H9 (cell line): ENCODE measurements at places on chromosomes 16 and 17. TPM values are rescaled to one million over a fixed set of nuclear protein-coding genes. Genes with fewer than 3 reads are reported as not detected.

- DNase-seq, result no peak
Measured at GRCh38 chr16:69049146-69049545, 56.3 kb upstream of the HAS3 start.

GRCh38 chr16:85422632-85423550 is 190.2 kb upstream of the GSE1 start:
- no peak for DNase-seq

GRCh38 chr16:17578981-17579874 is 108.5 kb upstream of the XYLT1 start:
- peak; percentile 89 for DNase-seq

GRCh38 chr16:84047206-84047605 is 4.6 kb upstream of the SLC38A8 start:
- no peak for DNase-seq

- DNase-seq, result no peak
Measured at GRCh38 chr17:80588702-80589383, 44.2 kb downstream of the RPTOR start.

GRCh38 chr16:48405907-48406306 is 20.7 kb upstream of the SIAH1 start:
- no peak for DNase-seq

- no peak for DNase-seq
Measured at GRCh38 chr16:85390511-85391174, 222.5 kb upstream of the GSE1 start.

- DNase-seq, result peak; percentile 46
Measured at GRCh38 chr16:8370374-8371270, 219.7 kb downstream of the TMEM114 start.

The TPSAB1 gene
- not detected in 2 replicates for total RNA-seq

The ABAT gene
- total RNA-seq, result 6.2 and 7.3 TPM in 2 replicates
